ENCODE measurements at places on chromosomes 16 and 17. TPM values are rescaled to one million over a fixed set of nuclear protein-coding genes. Genes with fewer than 3 reads are reported as not detected.

DNA sequence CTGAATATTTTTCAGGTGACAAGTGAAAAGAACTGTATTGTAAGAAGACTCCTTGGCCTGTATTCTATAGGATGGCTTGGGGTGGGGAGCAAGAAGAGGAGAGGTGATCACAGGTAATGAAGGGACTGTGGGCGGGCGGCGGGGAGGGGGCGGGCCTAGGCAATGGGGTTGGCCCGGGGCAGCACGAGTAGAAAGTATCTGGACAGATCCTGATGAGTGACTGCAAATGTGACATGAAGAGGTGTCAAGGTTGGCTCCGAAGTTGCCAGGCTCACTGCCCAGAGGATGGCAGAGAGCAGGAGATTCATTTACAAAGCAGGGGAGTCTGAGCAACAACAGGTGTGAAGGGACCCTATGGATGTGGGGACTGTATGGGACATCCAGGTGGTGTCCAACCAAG, 10.8 kb upstream of the G6PC1 start:
- no peak overlapping the region for H3K27ac ChIP-seq
- no peak overlapping the region for H3K4me3 ChIP-seq
- DNase-seq, result no peak

SLC16A13 gene
- 3.0 TPM for total RNA-seq

SEC14L1 gene
- total RNA-seq, result 68.7 TPM

- H3K4me3 ChIP-seq, result peak within 1 kb of the TSS; percentile 94
- peaks cover 28% of the 10 kb centered on the region for H3K36me3 ChIP-seq
- DNase-seq, result peak; percentile 28
- H3K4me1 ChIP-seq, result peaks cover 40% of the 10 kb centered on the region
- peaks cover 26% of the 10 kb centered on the region for H3K27me3 ChIP-seq
Observed at GRCh38 chr16:58198022-58198683, at the start of gene CSNK2A2. Gene CSNK2A2, minus strand, starts transcription at chr16:58198106. Its CDS starts 370 bp downstream, at chr16:58197736.

DNA sequence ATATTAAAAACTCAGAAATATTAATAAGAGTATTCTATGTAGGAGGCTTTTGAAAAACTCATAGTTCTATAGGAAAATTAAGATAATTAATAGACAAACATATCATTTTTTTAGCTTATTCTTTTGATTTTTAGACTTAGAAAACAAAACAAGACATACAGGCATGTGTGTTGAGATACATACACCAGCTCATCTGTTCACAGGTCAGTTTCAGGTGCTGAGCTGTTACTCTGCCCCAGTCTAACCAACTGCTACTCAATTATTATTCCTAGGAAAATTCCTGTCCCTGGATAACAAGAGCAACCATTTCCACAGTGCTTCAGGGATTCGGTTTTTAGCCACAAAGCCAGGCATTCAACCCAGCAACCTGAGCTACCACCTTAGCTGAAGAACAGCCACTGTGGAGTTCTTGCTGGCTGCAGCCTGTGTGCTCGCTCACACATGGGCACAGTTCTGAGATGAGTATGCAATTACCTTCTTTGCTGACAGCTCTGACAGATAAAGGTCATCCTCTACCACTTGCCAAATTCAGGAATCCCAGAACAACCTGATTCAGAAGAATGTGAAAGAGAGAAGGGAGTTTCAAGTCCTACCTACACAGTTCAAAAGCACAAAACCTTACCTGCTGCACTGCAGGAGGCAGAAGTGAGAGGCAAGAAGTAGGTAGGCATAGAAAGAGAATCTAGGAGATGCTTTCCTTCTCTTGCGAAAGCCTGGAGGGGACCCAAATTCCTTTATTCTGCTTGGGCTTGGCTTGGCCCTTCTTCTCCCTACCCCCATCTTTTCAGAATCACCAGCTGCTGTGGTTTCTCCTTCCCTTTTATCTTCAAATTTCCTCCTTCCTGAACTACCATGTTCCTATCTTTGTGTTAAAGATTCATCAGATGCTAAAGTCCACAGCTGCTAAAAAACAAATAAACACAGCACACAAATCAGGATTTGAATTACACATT, 62.7 kb downstream of the TEX2 start:
- no peak overlapping the region for H3K4me3 ChIP-seq
- peaks cover 16% of the 10 kb centered on the region for H3K36me3 ChIP-seq
- DNase-seq, result no peak

DNA sequence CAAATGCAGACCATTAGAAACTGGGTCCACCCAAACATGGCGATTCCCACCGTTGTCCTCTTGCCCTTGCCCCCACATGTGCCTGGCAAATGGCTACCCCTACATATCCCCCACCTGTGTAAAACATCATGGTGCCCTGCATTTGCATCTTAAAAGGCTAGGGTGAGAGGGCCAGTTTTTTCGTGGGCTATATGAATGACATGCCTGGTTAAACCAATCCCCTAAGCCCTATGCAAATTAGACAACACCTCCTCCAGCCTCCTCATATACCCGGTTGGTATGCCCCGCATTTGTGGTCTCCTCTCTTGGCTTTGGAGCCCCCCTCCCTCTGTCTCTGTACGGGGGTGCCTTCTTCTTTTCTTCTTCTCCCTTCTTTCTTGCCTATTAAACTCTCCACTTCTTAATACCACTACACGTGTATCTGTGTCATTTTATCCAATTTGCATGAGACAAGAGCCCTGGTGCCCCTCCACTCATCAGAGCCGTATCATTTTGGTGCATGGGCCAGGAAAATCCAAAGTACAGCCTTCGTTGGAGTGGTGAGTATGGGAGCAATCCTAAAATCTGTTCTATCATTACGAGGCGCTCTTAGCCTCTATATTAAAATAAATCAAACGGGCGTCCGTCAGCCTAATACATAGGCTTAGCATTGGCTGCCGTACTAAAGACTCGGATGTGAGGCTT, 30.1 kb downstream of the QPRT start:
- no peak overlapping the region for H3K27ac ChIP-seq
- H3K27me3 ChIP-seq, result peaks cover 6% of the 10 kb centered on the region
- no peak for DNase-seq
- H3K36me3 ChIP-seq, result no peaks in the 10 kb centered on the region

GRCh38 chr17:39131616-39132015, 19.8 kb downstream of the PLXDC1 start:
- peak overlapping the region; percentile 93 for H3K27ac ChIP-seq
- H3K27me3 ChIP-seq, result peaks cover under 1% of the 10 kb centered on the region
- DNase-seq, result no peak

FOXJ1 gene
- not detected for total RNA-seq

- no peak overlapping the region for H3K27ac ChIP-seq
- H3K4me1 ChIP-seq, result peaks cover 7% of the 10 kb centered on the region
- no peak overlapping the region for H3K4me3 ChIP-seq
Observed at GRCh38 chr17:61366076-61366714, 33.4 kb upstream of the TBX2 start.

DNA sequence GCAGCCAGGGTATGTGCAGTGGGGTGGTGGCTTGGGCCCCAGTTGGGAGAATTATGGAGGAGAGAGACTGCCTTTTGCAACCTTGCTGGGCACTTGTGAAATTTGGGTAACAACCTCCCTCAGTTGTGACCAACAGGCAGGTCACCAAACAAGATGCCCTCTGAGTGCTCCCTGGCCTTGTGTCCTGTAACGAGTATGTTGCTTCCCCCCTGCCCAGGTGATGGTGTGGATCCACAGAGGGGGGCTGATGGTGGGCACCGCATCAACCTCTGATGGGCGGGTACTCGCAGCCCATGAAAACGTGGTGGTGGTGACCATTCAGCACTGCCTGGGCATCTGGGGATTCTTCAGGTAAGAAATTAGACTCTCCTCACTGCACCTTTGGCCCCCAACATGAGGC, 74.3 kb downstream of the SLC6A2 start:
- no peaks in the 10 kb centered on the region for H3K36me3 ChIP-seq
- no peaks in the 10 kb centered on the region for H3K4me1 ChIP-seq
- no peak overlapping the region for H3K4me3 ChIP-seq
- H3K27ac ChIP-seq, result no peak overlapping the region
- no peak for DNase-seq

DNA sequence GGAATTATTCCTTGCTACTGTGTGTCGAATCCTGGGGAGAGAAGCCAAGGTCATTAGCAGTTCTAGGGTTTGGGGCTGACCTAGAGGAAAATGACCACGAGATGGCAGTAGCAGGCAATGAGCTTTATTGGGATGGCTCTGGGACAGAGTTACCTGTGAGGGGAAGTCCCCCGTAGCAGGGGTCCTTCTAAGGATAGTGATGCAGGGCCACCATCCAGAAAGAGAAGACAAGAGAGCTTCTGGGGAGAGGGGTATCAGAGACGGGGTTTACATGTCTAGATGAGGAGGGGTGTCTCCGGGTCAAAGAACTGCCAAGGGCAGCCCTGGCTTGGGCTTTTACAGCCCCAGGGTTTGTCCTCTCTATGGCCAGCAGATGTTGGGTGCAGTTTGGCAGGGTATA, 6.4 kb upstream of the GGT6 start:
- peaks cover 20% of the 10 kb centered on the region for H3K4me1 ChIP-seq
- H3K27ac ChIP-seq, result no peak overlapping the region
- DNase-seq, result peak; percentile 24
- H3K4me3 ChIP-seq, result no peak overlapping the region

KRT25 gene
- not detected for total RNA-seq

ANKS3 gene
- 20.3 TPM for total RNA-seq

DNA sequence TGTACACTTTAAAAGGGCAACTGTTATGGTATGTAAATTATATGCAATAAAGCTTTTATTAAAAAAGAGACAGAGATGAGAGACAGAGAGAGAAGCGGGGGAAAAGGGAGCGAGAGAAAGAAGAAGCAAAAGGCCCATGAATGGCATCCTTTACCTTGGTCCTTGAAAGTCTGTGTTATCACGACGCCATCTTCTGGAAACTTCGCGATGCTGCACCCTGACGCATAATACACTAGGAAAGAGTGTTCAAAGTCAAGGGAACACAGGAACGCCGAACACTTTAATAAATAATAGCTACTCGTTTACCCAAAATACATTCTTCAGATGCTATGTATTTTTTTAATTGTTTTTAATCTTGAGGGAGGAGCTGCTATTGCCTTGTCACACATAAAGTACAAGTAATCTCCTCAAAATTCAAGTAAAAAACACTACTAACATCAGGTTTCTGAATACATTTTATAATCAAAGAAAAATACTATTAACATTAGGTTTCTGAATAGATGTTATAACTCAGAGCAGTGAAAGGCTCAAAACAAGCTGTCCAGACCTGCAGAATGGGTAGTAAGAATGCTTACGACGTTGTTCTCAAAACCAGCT, 23.0 kb upstream of the SLC38A8 start:
- H3K27ac ChIP-seq, result no peak overlapping the region
- peaks cover 32% of the 10 kb centered on the region for H3K36me3 ChIP-seq
- peaks cover 6% of the 10 kb centered on the region for H3K4me1 ChIP-seq
- peaks cover 2% of the 10 kb centered on the region for H3K27me3 ChIP-seq

Measured in HFFc6 (cell line).